Fibroblast of skin of abdomen (primary cell): ENCODE measurements at places on chromosomes 12 and 14.

GRCh38 chr12:59904874-59905521, 309.2 kb downstream of the SLC16A7 start:
- DNase-seq: peak; percentile 98

- peak; percentile 35 for DNase-seq
These were observed 236.1 kb upstream of the DIO2 start for GRCh38 chr14:80447392-80447791.

DNA sequence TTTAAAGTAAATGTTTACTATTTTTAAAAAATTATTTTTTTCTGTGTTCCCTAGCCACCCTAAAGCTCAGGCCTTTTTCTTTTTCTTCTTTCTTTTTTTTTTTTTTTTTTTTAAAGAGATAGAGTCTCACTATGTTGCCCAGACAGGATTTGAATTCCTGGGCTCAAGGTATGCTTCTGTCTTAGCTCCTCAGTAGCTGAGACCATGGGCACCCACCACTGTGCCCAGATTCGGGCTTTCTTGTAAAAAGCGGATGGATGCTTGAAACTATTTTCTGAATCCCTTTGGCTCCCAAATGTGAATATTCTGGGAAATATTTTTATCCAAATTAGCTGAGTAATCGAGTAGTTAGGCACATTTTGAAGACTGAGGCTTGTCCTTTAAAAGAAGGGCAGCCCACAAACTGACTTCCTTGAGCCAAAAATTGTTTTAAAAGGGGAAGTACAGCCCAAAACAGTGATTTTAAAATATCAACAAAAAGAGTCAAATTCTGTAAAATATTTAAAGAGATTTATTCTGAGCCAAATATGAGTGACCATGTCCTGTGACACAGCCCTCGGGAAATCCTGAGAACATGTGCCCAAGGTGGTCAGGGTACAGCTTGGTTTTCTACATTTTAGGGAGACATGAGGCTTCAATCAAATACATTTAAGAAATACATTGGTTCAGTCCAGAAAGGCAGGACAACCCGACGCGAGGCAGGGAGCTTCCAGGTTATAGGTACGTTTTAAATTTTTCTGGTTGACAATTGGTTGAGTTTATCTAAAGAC, 28.8 kb upstream of the HIGD1C start:
- no peak for DNase-seq

DNA sequence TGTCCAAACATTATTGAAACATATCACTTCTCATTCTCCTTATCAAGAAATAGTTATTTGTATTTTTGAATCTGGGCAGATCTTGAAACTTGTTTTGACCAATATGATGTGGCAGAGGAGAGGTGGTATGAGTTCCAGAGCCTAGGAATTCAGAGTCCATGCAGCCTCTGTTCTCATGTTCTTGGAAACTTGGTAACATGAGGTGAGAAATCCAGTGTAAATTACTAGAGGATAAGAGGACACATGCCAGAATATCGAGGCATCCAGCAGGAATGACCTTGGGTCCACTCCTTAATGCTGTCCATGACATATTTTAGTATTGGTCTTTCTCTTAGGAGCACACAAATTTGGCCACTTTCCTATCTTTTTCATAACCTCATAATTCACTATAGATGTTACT, 1374.6 kb downstream of the FSCB start:
- no peak for DNase-seq

- no peak for DNase-seq
These were observed 42.0 kb upstream of the KRR1 start for GRCh38 chr12:75553398-75553797.

- peak; percentile 36 for DNase-seq
These were observed 169.9 kb downstream of the DPF3 start for GRCh38 chr14:72723858-72724530.

DNA sequence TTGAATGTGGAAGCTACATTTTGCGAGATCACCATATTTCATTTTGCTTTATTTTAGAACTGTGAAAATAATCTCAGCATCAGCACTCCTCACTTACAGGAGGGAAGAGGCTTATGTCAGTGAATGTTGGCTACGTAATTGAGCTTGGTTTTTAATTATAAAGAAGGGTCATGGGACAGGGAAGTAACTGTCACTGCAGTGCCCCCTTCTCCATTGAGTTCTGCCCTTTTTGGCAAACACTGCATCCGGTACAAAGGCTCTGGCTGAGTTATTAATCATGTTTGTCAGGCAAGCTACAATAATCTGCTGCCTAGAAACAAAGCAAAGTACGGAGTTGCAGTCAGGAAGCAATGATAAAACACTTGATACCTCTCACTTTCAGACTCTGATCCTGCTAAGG, 546.7 kb downstream of the SNAPC1 start:
- no peak for DNase-seq

DNA sequence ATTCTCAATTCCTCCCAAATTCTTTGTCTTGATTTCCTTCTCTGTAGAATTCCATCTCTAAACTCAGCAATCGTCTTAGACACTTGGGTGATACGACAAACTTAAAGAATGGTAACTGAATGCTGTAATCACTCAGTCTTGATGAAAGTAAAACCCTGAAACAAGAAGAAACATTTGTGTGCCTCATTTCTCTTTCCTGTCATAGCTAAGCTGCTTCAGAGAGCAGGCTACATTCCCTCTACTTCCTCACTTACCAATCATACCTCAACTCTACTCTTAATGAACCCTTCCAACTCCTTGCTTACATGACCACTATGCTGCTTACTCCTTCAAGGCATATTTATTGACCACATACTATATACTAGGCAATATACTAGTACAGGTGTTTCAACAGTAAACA, 8.3 kb downstream of the MAP4K5 start:
- no peak for DNase-seq

- DNase-seq: peak; percentile 45
These were observed 53.3 kb downstream of the TMX1 start for GRCh38 chr14:51293149-51293911.

DNA sequence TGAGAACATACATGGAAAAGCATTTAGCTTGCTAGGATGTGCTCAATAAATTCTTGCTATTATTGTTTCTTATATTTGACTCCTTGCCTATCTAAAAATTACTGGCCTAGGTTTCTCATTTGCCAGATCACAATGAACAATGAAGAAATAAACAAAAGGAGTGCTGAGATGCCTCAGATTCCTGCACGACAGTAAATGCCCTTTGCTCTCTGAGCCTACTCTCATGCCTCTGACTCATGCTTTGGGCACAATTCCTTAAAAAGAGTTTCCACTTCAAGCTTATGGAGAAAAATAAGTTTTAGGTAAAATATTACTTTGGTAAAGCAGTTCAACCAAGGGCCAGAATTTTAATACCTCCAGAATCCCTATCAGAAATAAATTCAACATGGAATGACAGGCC, 30.9 kb downstream of the GRIN2B start:
- DNase-seq: no peak

DNA sequence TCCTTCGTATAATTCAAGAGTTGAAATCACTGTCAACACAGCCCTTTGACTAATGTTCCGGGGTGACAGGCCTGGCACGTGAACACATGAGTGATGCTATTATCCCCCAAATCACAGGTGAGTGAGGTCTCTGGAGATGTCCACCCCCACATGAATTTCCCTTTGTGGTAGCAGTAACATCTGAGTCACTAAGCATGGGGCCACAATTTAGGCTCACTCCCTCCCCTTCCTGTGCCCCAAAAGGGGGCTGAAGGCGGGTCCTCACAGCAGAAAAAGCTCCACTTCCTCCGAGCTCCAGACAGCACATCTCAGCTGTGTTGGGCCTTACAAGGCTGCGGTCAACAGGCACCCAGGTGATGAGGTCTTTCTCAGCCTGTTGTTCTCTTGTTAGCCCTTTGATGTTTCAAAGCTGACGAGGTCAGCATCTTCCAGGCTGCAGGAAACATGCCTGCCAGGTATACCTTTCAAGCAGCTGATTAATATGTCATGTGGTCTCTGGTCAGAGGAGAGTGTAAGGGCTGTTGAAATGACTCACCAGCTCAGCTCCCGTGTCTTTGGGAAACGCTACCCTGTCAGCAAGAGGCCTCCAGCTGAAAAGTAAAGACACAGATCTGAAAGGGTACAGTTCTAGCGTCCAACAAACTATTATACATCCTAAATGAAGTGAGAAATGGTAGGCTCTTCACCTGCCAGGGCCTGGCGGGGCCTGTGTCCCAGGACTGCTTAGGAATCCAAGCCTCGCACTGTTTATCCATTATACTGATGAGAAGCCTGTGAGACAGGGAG, 107.3 kb downstream of the ZFP36L1 start:
- DNase-seq: peak; percentile 70

DNA sequence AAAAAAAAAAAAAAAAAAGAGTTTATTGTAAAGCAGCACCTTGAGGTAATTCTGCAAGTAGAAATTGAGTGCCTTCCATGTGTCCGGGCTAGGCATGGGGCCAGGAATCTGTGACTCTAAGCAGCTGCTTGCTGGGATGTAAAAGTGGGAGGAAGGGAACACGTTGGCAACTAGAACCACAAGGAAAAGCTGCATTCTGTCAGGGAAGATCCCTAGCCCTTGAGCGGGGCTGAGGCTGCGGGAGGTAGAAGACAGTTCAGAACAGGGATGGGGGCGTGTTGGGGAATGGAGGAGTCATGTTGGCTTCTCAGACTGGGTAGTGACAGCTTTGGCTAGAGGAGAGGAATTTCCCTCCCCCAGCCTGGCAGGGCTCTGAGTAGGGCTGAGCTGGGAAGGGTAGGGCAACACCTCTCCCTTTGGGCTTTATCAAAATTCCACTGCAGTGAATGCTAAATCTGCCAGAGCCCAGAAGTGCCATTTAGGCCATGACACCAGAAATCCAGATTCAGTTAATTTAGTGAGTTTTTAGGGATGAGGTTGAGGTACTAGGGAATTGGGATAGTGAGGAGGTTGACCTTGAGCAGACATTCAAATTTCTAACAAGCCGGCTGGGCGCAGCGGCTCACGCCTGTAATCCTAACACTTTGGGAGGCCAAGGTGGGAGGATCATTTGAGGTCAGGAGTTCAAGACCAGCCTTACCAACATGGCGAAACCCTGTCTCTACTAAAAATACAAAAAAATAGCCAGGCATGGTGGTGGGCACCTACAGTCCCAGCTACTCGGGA, 3.4 kb upstream of the TRAFD1 start:
- DNase-seq: peak; percentile 81

GRCh38 chr12:51087818-51088217, 4.4 kb upstream of the CSRNP2 start:
- no peak for DNase-seq

GRCh38 chr12:96044017-96044942, 8.9 kb upstream of the LTA4H start:
- DNase-seq: peak; percentile 71

DNA sequence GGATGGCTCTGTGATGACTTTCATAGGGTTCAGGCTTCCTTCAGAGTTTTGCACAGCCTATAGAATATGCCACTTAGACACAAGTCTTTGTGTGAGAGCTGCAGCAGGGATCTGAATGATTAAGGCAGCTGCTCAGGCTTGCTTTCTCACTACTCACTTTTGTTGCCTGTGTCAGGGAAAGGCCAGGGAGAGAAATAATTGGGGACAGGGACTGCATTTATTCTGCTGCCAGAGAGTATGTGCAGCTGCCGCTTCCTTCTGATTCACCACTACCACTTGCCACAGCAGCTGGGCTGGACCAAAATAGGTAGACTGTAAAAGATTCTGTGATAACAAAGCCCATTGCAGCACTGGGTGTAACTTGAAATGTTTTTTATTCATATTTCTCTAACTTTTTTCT, 49.7 kb downstream of the TRMT5 start:
- no peak for DNase-seq

DNA sequence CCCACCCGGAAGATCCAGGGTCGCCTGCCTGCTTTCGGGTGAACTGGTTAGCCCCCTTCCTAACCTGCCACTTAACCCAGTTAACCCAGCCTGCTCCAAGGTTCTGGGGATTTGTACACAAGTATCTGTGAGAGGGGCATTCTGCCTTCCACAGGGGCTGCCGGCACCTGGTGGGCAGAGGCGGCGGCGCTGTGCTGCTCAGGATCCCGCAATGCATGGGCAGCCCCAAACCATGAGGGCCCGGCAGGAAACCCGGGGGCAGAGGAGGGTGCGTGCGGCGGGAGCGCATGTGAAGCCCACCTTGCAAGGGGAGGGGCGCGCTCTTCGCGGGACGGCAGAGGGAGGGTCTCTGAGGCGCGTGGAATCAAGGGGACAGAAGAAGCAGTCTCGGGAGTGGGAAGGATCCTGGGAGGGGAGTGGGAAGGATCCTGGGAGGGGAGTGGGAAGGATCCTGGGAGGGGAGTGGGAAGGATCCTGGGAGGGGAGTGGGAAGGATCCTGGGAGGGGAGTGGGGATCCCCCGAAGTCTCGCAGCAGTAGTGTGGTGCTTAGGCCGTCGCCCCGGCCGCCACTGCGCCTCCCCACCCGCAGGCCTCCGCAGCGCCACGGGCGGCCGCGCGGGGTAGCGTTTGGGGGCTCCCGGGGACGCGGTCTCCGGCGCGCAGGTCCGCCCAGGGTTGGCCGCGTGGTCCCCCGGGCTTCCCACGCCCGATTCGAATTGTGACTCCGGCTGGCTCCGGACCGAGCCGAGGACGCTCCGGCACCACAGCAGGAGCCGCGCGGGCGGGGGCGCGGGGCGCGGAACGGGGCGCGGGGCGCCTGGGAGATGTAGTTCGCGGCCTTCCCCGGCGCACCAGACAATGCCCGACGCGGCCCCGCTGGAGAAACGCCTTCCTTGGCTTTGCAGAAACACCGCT, 4.9 kb upstream of the MTA1 start:
- peak; percentile 67 for DNase-seq

DNA sequence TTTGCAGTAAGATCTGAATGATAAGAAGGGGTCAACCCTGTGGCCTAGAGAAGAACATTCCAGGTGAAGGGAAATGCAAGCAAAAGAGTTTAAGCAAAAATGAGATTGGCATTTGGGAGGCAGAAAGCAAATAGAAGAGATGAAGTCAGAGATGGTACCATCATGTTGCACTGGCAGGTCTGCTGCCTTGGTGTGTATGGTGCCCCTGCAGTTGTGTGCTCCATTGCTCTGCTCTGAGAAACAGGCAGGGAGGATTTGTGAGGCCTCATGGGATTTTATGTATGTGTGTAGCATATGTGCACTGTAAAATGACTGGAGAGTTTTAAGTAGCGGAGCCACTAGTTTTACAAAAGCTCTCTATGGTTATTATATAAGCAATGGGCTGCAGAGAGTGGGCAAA, 6.6 kb downstream of the LDHB start:
- DNase-seq: no peak

- peak; percentile 18 for DNase-seq
These were observed 777 bp downstream of the ASCL1 start for GRCh38 chr12:102958073-102958829.

- no peak for DNase-seq
These were observed 103.2 kb downstream of the KCNMB4 start for GRCh38 chr12:70469221-70469820.

- peak; percentile 85 for DNase-seq
These were observed 162.9 kb downstream of the LRIG3 start for GRCh38 chr12:58757422-58757821.

DNA sequence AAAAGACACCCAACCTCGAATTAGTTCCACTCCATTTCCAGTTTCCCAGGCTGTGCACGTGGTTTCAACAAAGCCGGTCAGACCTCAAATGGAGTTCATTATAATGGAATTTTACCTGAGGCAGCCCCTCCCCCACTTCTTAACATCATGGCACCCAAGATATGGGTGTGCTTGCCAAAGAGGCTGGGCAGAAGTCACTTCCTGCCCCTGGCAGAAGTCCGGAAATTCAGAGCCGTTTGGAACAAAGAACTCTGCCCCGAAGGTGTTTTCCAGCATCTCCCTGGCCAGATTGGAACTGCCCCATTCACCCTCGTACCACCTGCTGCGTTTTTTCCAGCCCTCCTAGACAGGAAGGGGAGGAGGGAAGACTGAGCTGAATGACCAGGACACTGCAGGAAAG, 8.2 kb downstream of the VDR start:
- no peak for DNase-seq
